ENCODE measurements at places on chromosomes 2 and 18.

GRCh38 chr18:71025505-71026225 lies 736.8 kb downstream of the SOCS6 start:
- DNase-seq: no peak

DNA sequence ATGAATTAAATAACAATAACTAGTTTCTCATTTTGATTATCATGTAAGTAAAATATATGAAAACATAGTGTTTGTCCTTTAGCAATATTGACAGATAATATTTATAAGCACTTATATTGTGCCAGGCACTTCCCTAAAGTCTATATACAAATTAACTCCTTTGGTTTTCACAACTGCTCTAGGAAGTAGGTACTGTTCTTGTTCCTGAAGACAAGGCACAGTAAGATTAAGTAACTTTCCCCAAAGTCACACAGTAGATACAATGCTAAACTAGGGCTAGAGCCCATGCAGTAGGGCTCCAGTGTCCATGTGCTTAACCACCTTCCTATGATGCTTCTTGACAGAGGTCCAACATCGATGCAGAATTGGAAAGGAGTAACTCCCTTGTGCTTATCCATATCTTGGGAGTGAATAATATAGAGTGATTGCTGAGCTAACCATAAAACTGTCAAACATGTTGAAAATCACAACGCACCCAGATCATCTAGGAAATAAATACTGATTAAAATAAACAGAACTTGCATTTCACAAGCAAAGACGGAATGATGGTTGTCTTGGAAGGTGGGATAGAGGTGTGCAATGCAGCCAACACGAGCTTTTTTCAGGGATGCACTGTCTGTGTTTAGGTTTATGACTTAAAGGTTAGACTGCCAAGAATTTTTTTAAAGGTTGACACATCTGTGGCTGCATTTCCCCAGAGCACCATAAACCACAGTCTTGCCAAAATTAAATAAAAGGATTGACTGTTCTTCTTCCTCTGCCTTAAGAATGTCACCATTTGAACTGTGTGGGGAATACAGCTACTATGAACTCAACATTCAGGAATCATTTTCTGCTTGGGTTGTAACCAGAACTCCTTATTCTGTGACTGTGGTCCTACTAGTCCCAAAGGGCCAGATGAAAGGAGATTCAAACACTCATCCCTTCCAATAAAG lies 80.8 kb downstream of the ANKRD44 start:
- DNase-seq: peak; percentile 37

DNA sequence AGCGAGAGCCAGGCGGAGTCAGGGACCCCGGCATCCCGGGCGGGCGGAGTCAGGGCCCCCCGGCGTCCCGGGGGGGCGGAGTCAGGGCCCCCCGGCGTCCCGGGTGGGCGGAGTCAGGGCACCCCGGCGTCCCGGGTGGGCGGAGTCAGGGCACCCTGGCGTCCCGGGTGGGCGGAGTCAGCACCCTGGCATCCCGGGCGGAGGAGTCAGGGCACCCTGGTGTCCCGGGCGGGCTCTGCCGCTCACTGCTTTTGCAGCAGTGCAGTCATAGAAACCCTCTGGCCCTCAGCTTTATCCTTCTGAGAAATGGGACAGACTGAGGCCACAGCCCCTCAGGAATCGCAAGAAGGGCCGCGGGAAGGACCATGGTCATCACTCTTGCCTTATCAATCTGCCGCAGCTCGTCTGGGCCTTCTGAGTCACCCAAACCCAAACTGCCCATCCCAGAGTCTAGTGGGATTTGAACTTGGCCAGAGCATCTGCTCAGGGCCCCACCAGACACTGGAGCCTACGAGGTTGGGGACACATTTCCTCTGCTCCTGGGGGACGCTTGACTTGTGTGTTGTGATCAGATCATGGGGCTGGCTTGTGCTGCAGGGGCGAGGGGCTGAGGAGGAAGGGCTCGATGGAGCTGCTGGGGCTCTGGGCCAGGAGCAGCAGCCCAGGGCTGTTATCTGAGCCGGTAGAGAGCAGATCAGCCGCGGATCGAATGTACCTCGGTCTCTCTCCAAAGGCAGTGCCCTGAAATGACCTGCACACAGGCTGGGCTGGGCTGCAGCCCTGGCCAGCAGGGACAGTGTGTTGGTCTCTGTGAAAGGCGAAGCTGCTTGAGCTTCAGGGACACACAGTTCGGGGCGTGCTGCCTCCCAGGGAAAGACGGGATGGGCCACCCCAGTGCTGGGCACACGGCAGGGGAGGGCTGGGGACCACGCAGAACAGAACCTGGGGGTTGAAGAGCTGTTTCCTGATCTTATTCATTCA lies 290.1 kb upstream of the HDAC4 start:
- no peak for DNase-seq

GRCh38 chr2:227623226-227623625 lies 5.9 kb downstream of the SCYGR4 start:
- DNase-seq: peak; percentile 29

- no peak for DNase-seq
These were observed 19.2 kb upstream of the TANK start for GRCh38 chr2:161141033-161141432.

GRCh38 chr2:177622521-177622920 lies 229.9 kb downstream of the AGPS start:
- DNase-seq: no peak

GRCh38 chr18:57430079-57431001 lies 4.8 kb upstream of the ONECUT2 start:
- no peak for DNase-seq

- no peak for DNase-seq
These were observed 18.8 kb downstream of the GMCL1 start for GRCh38 chr2:69848186-69848790.
